ENCODE measurements at places on chromosomes 16 and 17.

DNA sequence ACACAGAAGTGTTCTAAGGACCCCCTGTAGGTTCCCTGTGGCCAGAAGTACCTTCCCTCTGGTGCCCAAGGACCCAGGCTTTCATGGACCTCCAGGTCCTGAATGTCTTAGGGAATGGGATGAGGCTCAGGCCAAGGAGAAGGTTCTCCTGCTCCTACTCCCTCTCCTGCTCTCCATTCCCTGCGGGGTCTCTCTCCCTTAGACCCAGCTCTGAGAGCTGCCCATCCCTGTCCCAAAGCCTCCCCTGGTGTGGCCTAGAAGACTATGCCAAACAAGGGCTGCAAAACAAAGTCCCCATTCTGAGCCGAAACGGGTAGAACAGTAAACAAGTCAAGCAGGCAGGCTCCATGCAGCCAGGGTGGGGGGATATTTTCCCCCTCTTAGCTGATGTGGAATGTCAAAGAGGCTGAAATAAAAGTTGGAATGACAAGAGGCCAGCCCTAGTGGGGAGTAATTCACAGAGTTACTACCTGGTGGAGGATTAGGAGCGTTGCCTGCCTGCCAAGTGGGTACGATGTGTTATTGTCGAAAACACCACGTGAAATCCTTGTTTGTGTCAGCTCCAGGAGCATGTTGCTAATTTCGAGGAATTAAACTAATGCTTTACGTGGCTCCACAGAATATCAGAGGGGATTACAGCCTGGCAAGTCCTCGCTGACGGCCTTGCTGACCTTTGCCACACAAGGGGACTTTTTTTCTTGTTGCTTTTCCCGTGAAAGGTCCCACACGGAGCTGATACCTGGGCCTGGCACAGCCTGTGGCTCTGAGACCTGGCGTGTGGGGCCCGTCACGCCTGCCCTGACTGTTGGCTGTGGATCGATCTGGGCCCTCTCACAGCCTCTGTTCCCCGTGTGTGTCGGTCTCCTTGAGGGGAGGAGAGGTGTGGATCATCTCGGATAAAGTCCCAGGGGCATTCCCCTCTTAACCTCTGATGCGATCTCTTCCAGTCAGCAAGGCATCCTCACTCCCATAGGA, 2.9 kb downstream of the WFIKKN2 start:
- DNase-seq, result no peak

DNA sequence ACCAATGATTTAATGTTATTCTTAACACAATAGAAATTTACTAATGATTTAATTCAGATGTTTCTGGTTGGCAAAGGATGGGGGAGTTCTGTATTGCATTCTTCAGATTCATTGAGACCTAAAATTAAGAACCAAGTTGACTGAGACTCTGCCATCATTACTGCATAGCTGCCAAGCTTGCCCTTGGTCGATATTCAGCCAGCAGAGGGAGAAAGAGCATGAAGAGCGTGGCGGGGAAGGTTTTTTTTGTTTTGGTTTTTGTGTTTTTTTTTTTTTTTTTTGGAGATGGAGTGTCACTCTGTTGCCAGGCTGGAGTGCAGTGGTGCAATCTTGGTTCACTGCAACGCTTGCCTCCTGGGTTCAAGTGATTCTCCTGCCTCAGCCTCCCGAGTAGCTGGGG, 659.4 kb upstream of the EEF2KMT start:
- DNase-seq, result no peak

DNA sequence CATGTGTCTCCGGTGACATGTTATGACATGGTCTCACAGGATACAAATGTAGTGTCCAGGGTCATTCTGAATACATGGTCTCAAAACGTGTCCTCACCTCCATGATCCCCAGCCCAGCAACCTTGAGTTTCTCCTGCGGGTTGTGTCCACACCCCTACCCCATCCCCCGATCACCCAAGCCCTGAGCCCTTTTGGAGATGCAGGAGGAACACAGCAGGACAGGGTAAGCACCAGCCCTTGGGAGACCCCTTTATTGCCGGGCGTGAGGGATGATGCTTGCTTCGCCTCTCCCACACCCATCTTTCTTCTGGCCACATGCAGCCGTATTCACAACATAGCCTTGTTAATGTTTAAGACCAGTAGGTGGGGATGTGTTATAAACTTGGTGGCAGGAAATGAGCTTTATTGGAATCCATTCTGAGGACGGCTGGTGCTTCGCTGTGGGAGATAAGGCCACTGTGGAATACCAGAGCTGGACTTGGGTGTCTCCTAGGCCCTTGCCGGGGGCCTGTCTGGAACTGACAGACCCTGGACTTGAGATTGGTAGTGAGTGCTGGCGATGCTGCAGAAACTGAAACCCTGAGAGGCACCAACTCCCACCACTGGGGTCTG, 5.5 kb downstream of the TMEM132E start:
- DNase-seq, result peak; percentile 28

DNA sequence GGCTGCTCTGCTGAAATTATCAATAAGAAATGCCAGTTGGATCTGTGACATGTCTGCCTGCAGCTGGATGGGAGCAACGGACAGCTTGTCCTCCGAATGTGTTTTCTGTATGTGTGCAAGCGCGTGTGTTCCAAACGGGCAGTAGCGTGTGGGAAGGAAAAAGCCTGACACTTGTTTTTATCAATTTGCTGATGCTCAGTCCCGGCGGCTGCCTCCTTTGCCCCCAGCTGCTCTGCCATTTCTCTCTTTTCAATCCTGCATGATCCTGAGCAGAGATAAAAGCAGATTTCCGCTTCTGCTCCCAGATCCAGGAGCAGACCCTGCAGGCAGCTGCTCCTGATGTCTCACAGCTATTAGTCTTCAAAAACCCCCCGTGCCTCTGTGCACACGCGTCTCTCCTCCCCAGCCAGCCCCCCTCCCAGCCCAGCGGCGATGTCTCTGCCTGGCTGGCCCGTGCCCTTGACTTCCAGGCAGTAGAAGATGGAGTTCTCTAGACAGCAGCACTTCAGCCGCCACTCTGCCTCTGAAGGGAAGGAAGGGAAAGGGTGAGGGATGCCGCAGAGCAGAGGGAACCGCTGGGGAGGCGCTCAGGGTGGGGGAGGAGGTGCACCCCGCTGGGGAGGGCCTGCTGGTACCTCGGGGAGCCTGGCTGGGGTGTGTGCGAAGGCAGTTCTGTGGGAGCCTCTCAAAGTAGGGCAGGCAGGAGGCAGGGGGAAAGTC, 4.1 kb downstream of the PRCD start:
- no peak for DNase-seq

GRCh38 chr16:56288019-56288418, 96.7 kb downstream of the GNAO1 start:
- no peak for DNase-seq

GRCh38 chr17:42560246-42560645, 1.7 kb upstream of the COASY start:
- no peak for DNase-seq

DNA sequence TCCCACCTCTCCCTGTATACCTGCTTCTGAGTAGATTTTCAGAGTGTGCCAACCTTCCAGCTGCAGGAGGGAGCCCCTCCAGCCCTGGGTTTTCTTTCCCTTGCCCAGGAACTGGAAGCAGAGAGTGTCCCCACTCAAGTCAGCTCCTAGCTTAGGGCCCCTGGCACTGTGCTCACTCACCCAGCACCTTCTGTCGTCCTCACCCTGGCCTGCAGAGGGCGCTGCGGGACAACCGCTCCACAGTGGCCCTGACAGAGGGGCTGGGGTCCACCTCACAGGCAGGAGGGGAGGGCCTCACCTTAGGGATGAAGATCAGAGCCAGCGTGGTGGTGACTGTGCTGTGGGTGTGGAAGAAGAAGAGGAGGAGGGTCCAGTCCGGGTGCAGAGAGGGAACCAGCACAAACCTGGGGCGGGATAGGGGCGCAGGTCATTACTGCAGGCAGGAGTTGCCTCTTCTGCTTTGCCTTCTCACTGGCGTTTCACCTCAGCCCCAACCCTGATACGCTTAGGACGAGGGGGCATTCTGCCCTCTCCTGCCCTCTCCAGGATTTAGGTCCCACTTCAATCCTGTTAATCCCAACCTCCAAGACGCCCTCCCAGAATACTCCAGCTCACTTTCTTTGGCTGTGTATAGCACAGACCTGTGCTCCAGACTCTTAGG, 10.0 kb downstream of the GPR179 start:
- DNase-seq, result peak; percentile 53

All from H54 (cell line).